ENCODE measurements at places on chromosomes 16 and 17. TPM values are rescaled to one million over a fixed set of nuclear protein-coding genes. Genes with fewer than 3 reads are reported as not detected.

The SHMT1 gene
- total RNA-seq: 8.1 TPM

The XPO6 gene
- total RNA-seq: 72.0 TPM

The CCL8 gene
- not detected for total RNA-seq

The MEIOC gene
- under 0.01 TPM for total RNA-seq

The PRKCB gene
- total RNA-seq: not detected

The SLC13A5 gene
- not detected for total RNA-seq

The CHTF8 gene
- 73.2 TPM for total RNA-seq

The HSPB9 gene
- total RNA-seq: not detected

The CSH1 gene
- total RNA-seq: not detected

The RFWD3 gene
- total RNA-seq: 10.2 TPM

The KRT28 gene
- total RNA-seq: not detected

The GDE1 gene
- total RNA-seq: 53.8 TPM

The WNT9B gene
- total RNA-seq: not detected

The KRTAP4-4 gene
- total RNA-seq: not detected

The HEATR3 gene
- total RNA-seq: 27.8 TPM
